ENCODE measurements at places on chromosomes 2 and 18.

- DNase-seq = no peak
These were observed 129.2 kb downstream of the PLA2R1 start for GRCh38 chr2:159933040-159933726.

- DNase-seq = no peak
These were observed 422.7 kb upstream of the FSHR start for GRCh38 chr2:49577041-49577440.

DNA sequence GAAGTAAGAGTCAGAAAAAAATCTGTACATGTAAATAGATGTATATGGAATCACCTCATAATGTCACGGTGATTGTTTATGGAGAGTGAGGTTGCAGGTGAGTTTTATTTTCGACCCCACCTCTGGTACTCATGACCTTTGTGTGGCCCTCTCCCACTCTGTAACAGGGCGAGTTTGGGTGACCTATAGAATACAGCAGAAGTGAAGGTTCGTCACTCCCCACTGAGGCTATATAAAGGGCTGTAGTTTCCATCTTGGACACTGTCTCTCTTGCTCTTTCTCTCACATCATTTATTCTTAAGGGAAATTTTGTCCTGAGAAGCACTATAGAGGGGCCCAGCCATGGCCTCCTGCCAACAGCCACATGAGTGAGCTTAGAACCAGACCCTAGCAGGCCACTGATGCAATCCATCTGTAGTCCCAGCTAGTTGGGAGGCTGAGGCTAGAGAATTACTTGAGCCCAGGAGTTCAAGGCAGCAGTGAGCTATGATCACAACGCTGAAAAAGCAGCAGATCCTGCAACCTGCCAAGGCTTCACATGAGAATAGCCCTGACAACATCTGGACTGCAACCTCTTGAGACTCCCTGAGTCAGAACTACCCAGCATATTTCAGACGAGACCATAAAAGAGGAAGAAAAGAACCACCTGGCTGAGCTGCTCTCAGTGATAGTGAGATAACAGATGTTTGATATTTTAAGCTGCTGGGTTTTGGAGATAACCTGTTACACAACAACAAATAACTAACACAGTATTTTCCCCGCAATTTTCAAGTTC lies 74.3 kb upstream of the SLC1A4 start:
- DNase-seq = peak; percentile 67

- no peak for DNase-seq
These were observed 1257.0 kb upstream of the GYPC start for GRCh38 chr2:125398738-125399524.

GRCh38 chr2:151953467-151953866 lies 125.2 kb upstream of the ARL5A start:
- no peak for DNase-seq

DNA sequence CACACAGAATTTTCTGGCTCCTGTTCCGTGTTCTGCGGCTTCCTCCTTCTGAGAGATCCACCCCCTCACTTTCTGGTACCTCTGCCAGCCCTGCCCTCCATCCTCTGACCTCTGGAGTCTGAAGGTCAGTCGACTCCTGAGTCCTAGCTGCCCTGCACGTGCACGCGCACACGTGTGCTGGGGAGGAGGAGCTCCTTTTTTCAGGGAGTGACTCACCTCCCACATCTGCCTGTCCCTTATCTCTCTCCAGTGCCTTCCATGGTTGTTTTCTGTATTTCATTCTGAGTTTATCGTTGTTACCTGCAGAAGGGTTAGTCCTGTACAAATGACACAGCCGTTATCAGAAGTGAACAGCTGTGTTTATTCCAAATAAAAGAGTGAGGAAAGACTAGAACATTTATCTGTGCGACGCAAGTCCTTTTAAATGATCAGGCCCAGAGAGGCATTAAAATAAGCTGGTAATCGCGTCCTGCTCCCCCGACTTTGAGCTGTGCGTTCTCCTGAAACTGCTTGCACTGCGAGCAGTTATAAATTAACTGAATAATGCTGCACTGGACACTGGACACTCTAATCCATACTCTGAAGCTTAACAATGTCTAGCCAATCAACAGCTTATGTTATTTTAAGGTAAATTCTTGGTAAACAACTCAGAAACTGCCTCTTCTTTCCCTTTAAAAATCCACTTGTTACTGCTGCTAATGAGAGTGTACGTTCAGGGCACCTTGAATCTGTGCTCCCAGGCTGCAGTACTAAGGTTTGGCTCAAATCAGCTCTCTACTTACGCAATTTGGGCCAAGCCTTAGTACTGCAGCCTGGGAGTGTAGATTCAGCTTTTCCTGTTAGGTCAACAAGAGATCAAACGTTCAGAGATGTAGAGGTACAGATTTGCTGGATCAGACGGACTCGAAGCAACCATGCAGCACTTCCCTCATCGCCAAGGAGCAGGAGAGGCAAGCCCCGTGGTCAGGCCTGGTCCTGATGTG lies 72.5 kb downstream of the GALR1 start:
- DNase-seq = no peak

All from foreskin fibroblast (primary cell).